Heart right ventricle (tissue), 16 donors: ENCODE measurements at places on chromosomes 5 and 9.

- DNase-seq, result no peak
Observed at GRCh38 chr5:138489683-138490061, 24.4 kb downstream of the EGR1 start.

- DNase-seq, result peak; percentile 15
Observed at GRCh38 chr5:68033961-68034571, 181.5 kb upstream of the PIK3R1 start.

- DNase-seq, result no peak
Observed at GRCh38 chr9:136228107-136228875, 17.3 kb downstream of the QSOX2 start.

- DNase-seq, result no peak
Observed at GRCh38 chr9:125992557-125992956, 245.4 kb downstream of the PBX3 start.

GRCh38 chr9:32351845-32352244, 32.6 kb upstream of the ACO1 start:
- no peak for DNase-seq

GRCh38 chr9:106697750-106698502, 165.0 kb upstream of the ZNF462 start:
- DNase-seq, result peak; percentile 80

DNA sequence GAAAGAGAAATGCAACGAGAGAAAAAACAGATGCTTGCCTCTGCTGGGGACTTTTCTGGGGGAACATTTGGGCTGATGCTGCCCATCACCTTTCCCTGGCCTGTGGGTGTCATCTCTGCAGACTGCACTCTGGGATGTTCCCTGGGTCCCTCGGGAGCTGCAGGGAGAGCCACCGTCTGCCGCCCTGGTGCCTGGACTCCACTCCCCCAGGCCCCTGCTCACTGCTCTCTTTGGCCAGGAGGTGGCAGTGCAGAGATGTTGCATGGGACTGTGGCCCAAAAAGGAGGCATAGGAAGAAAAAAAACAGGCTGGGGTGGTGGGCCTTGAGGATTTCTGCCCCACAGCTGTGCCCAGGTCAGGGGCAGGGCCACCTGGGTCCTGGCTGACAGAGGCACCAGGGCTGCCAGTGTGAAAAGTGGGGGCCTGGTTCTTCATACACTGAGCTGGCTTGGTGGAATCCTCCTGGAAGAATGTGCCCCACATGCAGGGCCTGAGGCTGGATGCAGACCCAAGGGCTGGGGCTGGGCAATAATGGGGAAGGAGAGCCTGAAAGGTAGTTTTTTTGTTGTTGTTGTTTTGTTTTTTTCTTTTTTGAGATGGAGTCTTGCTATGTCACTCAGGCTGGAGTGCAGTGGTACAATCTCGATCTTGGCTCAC, 353.6 kb downstream of the SLIT3 start:
- peak; percentile 29 for DNase-seq

- no peak for DNase-seq
Observed at GRCh38 chr5:142441616-142442015, 116.8 kb upstream of the SPRY4 start.

DNA sequence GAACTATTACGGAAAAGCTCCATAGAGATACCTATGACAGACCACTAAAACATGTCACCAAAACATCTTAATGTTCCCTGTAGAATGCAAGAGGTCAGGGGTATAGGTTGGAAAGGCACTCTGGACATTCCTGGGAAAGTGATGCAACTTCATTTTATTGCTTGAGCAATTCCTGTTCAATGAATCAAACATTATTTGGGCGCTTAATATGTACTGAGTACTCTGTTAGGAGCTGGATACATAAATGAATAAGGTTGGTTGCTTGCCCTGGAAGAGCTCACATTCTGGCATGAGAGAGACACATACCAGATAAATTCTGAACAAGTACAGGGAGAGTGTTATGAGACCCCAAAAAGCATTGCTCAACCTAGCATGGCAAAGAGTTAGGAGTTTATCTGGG, 408.9 kb upstream of the DMAC1 start:
- no peak for DNase-seq

DNA sequence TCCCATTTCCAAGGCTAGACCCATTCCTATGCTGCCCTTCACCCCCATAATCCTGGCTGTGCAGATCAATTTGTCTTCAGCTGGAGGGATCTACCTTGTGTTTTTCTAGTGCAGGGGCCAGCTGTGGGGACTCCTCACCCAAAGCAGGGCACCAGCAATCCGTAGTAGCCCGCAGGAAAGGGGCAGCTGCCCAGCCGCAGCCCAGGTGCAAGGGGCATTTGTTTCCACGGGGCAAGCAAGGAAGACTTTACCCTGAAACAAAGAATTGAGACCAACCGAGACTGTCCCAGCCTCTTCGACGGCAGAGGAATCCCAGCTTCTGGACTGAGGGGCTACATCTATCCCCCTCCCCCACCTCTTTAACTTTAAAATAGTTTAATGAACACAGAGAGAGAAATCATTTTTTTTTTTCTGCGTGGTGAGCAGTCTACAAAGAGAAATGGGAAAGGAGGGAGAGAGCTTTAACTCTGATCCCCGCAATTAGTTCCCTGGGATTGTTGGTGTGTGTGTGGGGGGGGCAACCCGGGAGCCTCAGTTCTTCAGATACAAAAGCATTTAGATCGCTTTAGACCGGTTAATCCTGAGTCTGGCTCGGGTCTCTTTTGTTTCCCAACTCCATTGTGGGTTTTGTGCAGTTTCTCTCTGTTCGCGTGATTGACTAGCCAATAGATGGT, 10.6 kb upstream of the LHX2 start:
- DNase-seq, result no peak

DNA sequence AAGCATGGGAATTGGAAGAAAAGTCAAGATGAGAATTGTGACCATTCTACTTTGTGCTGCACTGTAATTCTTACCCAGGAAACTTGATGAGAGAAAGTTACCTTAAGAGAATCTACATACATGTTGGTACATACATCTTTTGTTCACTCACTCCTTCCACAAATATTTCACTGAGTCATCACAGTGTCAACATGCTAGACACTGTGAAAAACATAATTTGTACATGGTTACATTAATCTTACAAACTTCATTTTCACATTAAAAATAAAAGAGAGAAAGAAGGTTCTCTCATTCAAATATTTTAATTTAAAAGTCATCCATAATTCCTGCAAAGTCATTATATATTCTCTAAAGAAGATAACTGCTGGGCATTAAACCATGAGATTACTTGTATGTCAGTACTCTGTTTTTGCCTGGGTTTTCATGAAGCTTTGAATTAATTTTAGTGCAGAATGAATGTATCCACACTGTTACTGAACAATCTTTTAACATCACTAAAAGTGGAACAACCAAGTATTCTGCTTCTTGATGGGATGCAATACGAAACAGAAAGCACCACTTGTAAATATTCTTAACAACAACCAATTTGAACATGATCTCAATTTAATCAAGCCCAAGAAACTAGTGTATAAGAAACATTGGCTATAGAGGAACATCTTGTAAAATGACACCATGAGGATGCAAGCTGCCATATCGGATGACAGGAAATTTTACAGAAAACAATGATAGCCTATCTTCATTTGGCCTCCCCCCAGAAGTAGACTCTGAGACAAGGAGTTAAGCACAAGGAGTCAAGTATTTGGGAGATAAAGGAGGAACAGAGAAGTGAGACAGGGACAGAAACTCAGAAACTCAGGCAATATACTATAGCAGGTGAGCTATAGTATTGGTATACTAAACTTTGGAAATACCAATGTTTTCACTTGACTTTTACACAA, 28.4 kb downstream of the ERP44 start:
- DNase-seq, result no peak

- DNase-seq, result no peak
Observed at GRCh38 chr9:89462199-89462598, 35.7 kb downstream of the SEMA4D start.

GRCh38 chr5:8784692-8785091, 761.2 kb downstream of the SEMA5A start:
- DNase-seq, result no peak

- no peak for DNase-seq
Observed at GRCh38 chr9:121286688-121286972, 18.7 kb downstream of the GSN start.

- no peak for DNase-seq
Observed at GRCh38 chr5:32160228-32160627, 13.9 kb downstream of the GOLPH3 start.

- no peak for DNase-seq
Observed at GRCh38 chr5:583645-584044, 28.5 kb upstream of the CEP72 start.

GRCh38 chr9:125601961-125602360, 105.0 kb downstream of the MAPKAP1 start:
- no peak for DNase-seq

DNA sequence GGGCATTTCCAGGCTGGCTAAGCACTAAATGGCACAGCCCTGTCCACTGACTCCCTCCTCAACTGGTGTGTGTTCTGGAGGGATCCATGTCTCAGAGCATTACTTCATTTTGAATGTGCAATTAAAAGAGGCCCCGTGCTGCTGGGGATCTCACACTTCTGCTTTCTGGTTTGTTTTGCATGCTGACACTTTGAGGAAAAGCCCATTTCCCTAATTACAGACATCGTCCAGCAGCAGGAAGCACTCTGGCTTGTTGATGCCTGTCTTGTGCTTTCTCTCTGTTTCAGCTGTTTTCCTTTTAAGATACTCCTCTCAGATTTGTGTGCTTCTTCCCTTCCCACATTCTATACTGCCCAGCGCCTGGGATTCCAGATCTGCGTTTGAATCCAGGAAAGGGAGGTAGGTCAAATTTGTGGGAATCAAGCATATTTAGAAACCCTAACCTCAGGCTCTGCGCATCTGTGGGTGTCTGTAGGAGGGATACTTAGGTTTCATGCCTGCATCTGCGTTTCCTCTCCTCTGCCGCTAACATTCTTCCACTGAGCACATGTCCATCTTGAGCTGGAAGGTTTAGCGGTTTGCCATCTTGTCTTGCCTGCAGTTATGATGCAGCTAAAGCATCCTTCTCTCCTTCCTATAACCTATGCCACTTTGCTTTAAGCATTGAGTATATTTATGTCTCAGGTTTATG, 25.7 kb downstream of the SYK start:
- no peak for DNase-seq

DNA sequence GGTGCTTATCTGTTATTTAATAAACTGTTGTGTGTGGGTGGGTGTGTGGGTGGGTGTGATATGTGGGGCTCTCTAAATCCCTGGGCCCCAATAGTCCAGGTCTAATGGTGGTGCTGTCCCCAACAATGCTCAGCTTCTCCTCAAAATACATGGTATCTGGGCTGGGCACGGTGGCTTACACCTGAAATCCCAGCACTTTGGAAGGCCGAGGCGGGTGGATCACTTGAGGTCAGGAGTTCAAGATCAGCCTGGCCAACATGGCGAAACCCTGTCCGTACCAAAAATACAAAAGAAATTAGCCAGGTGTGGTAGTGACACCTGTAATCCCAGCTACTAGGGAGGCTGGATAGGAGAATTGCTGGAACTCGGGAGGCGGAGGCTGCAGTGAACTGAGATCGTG, 4.5 kb upstream of the ORM1 start:
- DNase-seq, result no peak

- DNase-seq, result no peak
Observed at GRCh38 chr5:60821488-60822284, 22.4 kb downstream of the ELOVL7 start.

GRCh38 chr5:166370928-166371690, 1920.3 kb upstream of the WWC1 start:
- no peak for DNase-seq

GRCh38 chr9:112445196-112445595, 41.4 kb upstream of the KIAA1958 start:
- DNase-seq, result no peak

DNA sequence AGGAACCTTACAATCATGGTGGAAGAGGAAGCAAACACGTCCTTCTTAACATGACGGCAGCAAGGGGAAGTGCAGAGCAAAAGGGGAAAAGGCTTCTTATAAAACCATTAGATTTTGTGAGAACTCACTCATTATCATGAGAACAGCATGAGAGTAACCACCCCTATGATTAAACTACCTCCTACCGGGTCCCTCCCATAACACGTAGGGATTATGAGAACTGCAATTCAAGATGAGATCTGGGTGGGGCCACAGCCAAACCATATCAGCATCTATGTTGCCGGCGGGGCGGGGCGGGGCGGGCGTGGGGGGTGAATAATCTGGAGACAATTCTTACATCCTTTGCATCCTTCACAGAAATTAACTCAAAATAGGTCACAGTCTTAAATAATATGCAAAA, 58.8 kb upstream of the GFPT2 start:
- DNase-seq, result no peak

DNA sequence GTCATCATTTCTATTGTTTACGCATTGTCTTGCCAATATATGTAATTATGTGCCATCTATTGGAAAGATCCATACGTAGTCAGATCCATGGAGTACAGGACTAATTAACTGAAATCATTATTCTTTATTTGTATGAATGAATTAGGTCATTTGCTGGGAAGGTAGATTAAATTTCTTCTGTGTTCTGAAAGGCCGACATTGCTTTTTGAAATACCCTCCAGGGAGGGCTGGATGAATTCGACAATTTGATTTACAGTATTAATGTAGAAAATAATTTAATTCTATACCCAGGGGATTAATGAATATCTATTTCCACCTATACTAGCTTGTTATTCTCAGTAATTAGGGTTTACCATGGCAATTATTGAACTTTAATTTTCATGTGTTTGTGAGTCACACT, 117.6 kb downstream of the CHSY3 start:
- DNase-seq, result no peak

GRCh38 chr5:91126888-91127287, 256.2 kb downstream of the ARRDC3 start:
- DNase-seq, result no peak

GRCh38 chr9:90064248-90064647, 459.4 kb downstream of the GADD45G start:
- DNase-seq, result no peak

- DNase-seq, result peak; percentile 16
Observed at GRCh38 chr5:98214240-98215051, 559.0 kb upstream of the RGMB start.

DNA sequence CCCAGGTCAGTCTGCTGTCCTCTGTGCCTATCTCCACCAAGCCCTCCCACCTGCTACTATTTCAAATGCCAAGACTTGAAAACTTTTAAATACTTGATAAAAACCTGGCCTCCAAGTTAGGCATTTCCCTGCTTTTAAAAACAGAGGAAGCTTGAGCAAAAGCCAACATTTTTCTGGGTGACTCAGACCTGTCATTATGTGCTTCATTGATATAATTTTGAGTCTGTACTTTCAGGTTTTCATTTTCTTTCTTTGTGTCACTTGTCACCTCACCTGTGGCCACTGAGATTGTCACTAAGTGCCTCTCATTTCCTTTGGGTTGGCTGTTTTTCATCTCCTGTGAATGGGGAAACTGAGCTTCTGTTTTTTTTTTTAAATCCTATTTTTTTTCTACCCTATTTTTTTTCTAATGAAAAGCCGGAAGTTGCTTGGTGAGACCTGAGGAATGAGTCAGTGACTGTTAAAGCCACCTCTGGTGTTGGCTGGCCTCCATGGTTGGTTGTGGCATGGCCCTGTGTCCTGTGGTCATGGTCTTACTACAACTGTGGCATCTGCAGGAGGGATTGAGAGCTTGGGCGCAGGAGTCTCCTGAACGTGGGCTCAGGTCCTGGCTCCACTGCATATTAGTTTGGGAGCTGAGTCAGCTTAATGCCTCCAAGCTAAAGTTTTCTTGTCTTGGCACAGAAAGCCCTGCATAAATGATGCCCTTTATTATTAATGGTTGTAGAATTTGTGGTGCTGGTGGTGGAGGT, 56.7 kb downstream of the ARHGAP26 start:
- no peak for DNase-seq

- peak; percentile 87 for DNase-seq
Observed at GRCh38 chr5:39547553-39548154, 122.9 kb upstream of the DAB2 start.
